ENCODE measurements at places on chromosomes 5 and 9.

GRCh38 chr9:86508208-86508903, 154.1 kb upstream of the TUT7 start:
- DNase-seq, result no peak

DNA sequence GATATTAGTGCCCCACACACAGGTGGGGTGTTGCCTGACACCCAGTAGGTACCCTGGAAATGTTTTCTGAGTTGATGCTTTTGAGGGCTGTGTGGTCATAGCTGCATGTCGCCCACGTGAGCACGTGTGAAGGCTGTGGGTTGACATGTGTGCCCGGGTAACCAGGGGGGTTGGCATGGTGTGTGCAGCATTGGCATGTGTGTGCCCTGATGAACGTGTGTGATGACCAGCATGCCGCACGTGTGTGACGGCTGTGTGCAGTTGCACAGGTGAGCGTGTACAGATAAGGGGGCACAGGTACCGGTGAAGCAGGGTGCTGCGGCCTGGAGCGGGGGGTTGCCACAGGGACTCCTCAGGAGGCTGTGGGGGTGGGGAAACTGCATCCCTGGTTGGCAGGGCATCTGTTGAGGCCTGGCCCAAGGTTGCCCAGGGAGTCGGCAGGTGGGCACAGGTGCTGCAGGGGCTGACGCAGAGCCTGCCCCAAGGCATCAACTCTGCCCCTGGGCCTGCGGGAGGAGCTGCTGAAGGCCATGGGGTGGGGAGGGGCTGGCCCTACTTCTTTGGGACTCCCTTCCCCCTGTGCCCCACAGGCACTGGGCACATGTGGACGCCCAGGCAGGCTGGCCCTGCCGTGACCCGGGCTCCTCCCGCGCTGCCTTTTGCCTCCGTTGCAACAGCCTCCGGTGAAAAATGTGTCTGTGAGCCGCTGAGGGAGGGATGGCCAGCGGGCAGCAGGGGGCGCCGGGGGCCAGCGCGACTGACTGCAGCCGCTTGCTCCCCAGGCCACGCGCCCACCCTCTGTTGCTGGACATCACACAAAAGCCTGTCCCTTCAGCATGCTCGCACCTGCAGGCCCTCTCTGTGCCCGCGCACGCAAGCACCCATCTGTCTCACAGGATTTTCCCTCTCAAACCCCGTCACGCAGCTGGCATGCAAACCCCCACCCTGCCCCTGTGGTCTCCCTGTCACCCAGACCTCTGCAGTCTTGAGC, 2.2 kb downstream of the UNC5A start:
- DNase-seq, result peak; percentile 62

DNA sequence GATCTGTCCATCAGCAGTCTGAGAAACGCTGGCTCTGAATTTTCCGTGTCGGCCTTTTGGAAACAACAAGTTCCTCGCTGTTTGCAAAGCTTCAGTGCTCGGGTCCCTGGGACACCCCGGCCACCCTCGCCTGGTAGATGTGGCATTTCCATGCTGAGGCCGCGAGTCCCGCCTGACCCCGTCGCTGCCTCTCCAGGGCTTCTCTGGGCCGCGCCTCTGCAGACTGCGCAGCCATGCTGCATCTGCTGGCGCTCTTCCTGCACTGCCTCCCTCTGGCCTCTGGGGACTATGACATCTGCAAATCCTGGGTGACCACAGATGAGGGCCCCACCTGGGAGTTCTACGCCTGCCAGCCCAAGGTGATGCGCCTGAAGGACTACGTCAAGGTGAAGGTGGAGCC, 4.7 kb downstream of the NTNG2 start:
- DNase-seq, result peak; percentile 59

DNA sequence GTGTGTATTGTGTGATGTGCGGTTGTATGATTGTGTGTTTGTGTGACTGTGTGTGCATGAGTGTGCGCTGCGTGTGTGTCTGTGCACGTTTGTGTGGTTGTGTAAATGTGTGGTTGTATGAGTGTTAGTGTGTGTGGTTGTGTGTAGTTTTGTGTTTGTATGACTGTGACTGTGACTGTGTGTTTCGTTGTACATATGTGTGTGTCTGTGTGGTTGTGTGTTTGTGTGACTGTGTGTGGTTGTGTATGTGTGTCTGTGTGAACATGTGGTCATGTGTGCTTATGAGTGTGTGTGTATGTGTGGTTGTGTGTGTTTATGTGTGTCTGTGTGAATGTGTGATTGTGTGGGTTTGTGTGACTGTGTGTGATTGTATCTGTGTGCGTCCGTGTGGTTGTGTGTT, 197.8 kb downstream of the TTLL11 start:
- DNase-seq, result no peak

- DNase-seq, result peak; percentile 60
These were observed 11.6 kb upstream of the IL12B start for GRCh38 chr5:159341906-159342310.

DNA sequence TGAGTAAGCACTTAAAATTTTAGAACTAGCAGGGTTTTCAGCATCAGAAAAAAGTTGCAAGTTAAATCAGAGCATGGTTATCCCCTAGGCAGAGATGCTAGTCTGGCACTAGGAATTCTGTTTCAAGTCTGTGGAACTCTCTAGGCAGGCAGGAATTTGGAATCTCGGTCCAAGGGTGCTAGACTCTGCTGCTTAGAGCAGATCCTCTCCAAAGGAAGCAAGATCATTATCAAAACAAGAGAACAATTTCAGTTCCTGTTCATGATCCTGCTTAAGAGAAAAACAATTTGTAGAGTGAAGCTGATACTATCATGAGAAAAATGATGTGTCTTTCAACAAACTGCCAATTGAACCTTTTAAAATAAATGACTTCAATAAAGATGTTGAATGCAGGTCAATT, 420.7 kb downstream of the KIF4B start:
- no peak for DNase-seq

DNA sequence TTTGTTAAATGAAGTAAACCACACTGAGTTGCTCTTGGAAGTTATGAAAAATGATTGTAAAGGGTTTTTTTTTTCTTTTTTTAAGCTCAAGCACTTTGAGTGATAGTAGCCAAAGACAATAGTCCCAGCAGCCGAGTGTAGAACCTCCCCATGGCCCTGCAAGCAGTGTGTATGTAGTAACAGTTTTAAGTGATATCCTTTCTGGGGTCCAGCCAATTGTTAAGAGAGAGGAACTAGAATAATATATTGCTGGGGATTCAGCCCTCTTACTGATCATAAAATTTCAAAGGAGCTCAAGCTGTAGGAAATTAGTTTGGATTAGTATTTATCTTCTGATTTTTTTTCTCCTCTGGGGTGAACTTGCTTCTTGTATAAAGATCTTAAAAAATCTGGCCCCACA, 43.2 kb downstream of the NPR3 start:
- DNase-seq, result no peak

DNA sequence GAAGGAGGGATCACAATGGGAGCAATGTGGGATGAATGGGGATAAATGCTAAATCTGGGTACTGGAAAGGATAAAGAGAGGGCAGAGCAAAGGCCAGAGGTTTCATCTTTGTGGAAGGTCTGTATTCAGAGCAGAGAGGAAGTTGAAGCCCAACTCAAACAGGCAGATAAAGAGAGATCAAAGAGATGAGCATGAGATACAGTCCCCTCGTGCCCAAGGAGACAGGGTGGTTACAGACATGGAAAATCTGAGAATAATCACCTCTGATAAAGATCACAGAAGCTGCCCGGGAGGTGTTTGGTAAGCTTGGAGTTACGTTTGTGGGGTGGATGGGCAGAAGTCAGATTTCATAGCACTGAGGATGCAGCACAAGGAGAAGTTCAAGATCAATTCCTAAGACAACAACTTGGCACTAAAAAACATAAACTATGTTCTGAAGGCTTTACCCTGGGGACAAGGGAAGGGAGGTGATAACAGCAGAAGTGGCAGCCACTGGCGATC, 459 bp upstream of the ERAP2 start:
- no peak for DNase-seq

GRCh38 chr5:121429761-121430160, 421.9 kb upstream of the FTMT start:
- DNase-seq, result no peak

DNA sequence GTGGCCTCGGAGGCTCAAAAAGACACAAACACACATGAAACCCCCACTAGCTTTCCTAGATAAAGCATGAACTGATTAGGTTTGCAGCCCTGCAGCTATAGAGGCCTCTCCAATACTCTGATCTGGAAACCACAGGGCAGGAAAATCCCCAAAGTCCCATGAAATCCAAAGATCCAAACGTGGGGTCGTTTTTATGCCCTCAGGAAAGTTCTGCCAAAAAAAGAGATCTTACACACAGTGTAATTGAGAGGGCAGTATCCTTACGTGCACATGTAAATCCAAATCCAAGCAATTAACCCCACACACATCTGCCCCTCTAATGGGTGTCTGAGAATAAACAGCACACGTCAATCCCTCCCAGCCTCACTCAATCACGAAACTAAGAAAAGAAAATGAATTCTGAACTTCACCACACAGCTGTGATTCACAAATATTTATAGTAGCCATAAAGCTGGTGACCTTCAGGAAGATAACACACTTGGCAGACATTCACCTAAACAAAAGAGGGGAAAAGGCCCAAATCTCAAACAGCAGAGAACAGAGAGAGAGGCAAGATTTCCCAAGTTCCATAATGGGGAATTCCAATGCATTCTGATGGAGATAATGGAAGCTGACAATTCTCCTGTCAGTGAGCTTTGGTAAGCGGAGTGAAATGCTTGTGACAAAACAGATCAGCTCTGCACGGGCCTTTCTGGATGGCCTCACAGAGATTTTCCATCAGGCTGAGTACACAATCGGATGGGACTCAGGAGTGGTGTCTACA, 114.2 kb downstream of the SEMA5A start:
- DNase-seq, result peak; percentile 7

DNA sequence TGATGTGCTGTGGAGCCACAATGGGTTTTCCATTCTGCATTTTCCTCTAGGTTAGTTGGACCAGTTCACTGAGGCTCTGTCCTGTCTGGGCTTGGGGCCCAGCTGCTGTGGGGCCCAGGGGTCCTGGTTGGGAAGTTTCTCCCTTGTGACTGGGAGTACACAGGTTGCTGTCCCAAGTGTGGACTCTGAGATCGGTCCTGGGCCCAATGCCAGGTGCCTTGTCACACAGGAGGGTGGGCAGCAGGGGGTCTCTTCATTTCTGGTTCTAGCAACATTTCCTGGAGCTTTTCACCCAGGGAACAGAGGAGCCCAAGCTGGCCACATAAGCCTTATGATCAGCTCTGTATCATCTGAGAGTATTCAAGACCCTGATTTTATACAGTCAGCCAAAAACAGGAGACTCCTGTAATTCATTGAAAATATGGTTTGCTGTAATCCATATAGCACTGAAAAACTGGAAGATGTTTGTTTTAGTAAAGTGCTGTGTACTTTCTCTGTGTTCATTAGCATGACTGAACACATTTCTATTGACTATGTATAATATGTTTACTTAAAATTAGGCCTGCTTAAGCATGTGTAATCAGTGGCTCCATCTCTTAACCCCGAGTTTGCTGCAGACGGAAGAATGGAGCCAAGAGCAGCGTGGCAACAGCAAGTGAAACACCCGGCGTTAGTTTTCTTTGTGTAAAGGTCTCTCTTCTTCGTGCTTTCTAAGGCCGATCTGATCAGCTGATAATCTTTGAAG, 62.5 kb downstream of the MVB12B start:
- DNase-seq, result peak; percentile 86
